Thyroid gland (tissue), 4 donors: ENCODE measurements at places on chromosomes 5 and 9. TPM values are rescaled to one million over a fixed set of nuclear protein-coding genes. Genes with fewer than 3 reads are reported as not detected.

Gene SLC34A1
- total RNA-seq, result not detected

Gene IRX4
- total RNA-seq, result not detected

Gene SPATA31A3
- total RNA-seq, result not detected

Gene NELFB
- 29.8 TPM for total RNA-seq

Gene CENPH
- total RNA-seq, result 0.88 TPM
